ENCODE measurements at places on chromosomes 5 and 9.

GRCh38 chr5:29148581-29148980, 2044.9 kb upstream of the CDH6 start:
- no peak for DNase-seq

DNA sequence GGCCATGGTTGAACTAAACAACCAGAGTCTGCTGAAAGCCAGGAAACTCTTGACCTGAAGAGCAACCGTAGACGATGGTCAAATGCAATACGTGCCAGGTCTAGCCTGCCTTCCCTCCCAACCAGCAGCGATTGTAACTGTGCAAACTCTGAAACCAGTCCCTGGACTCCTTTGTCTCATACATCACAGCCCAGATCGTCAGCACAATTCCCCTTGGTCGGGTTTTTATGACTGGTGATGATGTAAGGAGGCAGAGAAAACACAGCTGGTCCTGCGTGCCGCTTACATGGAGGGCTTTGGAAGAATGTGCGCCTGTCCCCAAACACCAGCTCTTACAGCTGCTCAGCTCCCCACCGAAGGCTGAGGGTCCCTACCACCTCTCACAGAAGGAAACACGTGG, 24.6 kb downstream of the SMIM23 start:
- DNase-seq: no peak

DNA sequence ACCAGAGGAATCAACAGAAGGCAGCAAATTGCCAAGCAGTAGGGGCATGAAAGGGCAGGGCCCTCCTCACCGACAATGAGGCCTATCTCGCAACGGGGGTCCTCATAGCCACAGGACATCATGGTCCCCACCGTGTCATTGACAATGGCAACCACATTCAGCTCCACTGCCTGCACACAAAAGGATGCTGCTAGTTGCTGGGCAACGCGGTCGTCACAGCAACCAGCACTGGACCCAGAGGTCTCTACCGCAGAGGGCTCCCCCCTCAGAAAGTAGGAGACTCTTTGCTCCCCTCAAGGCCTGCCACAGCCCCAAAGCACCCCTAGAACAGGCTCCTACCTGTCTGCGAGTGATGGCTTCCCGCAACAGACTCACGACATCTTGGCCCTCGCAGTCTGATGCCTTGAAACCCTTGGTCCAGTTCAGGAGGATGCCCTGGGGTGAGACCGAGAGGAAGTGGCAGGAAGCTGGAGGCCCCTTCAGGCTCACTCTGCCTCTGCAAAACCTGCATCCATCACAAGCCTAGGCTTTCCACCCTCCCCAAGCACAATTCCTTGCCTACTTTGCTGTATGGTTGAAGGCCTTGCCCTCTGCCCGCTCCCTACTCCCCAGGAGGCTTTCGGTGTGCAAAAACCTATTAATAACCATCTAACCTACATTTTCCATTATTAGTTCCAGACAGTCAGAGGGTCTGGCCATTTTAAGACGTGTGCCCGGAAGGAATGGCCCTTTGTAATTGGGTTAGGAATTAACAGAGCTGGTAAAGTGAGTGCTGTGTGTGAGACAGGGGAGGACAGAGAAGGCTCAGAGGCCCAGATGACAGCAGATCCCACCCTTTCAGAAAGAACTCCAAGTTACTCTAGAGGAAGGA, 15.2 kb downstream of the HK3 start:
- DNase-seq: no peak

GRCh38 chr9:26210338-26210851, 532.2 kb upstream of the TUSC1 start:
- no peak for DNase-seq

DNA sequence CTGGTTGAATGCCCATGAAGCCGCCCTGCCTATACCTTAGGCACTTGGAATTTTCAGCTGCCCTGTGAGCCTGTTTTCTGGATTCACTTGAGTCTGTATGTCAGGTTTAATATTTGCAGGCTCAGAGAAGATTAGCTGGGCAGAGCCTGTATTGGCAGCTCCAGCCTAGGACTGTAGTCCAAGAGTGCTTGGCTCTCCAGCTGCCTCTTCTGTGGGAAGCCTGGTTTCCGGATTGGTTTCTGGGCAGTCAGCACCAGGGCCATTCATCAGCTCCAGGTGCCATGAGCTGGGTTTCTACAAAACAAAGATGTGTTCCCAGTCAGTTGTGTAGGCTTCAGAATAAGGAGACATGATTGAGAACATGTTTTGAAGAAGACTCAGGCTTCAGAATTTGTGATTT, 90.1 kb downstream of the ARHGAP26 start:
- DNase-seq: no peak

GRCh38 chr5:111738118-111738517, 18.9 kb downstream of the NREP start:
- DNase-seq: no peak

DNA sequence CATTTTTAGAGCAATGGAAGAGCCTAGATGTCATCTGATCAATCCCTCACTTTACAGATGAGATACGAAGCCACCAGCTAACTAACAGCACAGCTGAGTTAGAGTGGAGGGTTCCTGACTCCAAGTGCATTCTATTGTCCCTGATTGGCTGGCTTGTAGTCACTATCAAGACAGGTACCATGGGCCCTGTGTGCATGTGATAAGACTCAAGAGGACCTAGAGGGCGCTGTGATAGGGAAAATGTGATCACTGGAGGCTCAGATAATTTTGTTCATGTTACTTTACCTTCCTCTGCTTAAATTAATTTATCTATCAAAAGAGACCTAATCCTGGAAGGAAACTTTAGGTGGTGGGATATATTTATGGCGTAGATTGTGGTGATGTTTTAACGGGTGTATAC, 19.5 kb upstream of the SNAPC3 start:
- peak; percentile 2 for DNase-seq

DNA sequence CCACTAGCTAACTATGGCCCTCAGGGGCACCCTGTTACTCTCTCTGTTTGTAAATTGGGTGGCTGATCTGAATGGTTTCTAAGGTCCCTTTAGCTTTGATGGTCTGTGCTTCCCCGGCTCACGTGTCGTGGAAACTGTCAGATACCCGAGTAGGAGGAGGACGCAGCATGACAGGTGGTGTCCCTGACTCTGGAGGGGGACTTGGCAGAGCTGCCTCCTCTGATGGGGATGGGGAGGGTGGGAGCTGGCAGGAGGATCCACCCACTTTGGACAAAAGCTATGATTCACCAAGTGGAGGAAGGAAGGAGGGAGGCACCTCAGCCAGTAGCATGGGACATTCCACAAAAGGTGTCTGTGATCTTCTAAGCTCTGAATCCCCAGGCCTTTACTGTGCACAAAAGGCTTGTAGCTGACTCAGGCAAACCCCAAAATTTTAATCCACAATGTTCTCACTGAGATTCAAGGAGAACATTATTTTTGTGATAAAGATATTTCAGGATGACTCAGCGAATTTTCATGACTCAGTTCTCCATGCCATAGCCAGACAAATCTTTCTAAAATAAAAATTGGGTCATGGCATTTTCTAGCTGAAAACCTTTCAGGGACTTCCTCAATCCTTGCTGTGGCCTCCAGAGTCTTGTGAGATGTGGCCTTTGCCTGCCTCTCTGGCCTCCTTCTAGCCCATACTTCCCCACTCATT, 131.0 kb upstream of the BRINP1 start:
- no peak for DNase-seq

DNA sequence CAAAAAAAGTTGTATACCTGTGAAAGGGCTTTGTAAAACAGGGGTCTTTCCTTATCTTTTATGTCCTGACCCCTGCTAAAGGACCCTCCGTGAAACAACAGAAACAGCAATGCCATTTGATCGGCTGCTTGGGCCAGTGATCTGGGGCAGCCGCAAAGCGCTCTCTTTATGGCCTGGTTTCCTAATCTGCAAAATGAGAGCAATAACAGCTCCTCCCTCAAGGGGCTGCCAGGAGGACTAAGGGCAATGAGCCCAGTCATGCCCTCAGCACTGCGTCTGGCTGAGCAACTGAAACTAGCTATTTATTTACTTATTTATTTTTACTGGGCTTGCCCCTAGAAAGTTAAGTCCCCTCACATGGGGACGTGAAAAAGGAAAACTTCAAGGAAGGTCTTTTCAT, 18.3 kb downstream of the CMBL start:
- no peak for DNase-seq

- DNase-seq: no peak
These were observed 3.3 kb downstream of the OLFML2A start for GRCh38 chr9:124780060-124780756.

- no peak for DNase-seq
These were observed 52.7 kb upstream of the ZNF618 start for GRCh38 chr9:113823421-113823820.

DNA sequence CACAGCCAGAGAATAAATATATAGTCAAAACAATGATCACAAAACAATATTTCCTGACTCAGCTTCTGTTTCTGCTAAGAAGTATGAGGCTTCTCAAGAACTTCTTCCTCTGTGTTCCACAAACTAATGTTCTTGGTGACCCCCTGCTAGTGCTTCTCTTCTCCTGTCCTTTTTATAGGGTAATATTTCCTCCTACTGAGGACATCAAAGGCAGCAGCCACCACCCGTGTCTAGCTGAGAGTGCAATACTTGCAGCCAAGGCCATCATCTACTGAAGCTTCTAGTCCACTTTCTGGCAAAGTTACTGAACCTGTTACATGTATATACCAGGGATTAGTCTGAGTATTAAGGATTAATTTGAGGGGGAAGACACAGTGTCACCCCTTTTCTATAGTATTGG, 83.7 kb upstream of the SLC12A2 start:
- no peak for DNase-seq

DNA sequence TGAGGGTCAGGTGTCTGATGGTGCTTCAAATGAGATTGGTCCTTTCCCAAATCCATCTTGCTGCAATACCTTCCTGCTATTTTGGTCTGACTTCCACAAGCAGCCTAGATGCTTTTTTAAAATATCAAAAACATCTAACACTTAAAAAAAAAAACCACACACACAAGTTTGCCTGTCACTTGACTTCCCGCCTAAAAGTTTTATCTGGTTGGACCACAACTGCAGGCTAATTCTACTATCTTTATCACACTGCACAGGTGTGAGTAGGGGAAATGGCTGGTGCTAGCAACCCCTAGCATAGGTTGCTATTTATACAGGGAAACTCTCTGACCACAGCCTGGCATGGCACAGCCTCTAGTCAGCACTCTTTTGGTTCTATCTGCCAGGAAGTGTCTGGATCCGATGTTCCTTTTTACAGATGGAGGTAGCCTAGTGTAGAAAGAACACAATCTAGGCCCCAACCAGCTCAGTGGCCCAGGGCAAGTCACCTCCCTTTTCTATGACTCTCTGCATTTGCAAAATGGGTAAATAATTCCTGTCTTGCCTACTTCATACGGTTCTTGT, at the start of gene HEMGN:
Gene HEMGN (minus strand): TSS at position 92 of the 564 bp plus-strand sequence. CDS start 36 bp downstream, at position 56.
- no peak for DNase-seq

GRCh38 chr9:107373809-107374208, 90.7 kb downstream of the RAD23B start:
- DNase-seq: no peak

- DNase-seq: no peak
These were observed 65.5 kb downstream of the NREP start for GRCh38 chr5:111691508-111691907.

DNA sequence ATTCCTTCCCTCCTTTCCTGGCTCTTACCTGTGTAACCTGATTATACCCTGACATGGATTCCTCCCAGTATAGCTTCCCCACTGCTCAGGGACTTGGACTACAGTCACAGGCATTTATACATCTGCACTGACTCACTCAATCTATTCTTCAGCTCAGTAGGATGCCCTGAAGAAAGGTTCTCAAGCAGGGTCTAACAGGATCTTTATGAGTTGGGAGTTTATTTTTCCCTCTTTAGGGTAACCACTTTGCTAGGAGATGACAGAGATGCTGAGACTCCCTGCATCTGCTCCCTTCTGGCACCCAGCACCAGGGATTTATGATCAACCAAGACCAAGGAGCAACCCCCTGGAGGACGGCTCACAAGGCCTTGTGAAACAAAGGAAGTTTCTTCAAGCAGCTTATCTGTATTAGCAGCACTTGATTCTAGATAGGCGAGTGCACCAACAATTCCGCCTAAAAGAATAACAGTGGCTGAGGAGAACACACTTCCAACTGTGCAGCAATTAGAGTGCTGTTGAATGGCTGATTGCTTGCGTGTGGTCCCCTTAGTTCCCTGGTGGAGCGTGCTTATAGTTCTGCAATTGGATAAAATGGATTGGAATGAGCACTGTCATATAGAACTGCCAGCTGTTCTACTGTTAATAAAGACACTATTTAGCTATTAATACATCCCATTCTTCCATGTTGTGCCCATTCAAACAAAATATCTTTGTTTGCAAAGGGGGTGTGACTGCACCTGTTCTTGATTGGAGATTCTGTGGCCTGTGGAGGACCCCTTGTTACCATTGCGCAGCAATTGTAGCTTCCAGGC, 482.6 kb downstream of the ZNF608 start:
- DNase-seq: no peak

DNA sequence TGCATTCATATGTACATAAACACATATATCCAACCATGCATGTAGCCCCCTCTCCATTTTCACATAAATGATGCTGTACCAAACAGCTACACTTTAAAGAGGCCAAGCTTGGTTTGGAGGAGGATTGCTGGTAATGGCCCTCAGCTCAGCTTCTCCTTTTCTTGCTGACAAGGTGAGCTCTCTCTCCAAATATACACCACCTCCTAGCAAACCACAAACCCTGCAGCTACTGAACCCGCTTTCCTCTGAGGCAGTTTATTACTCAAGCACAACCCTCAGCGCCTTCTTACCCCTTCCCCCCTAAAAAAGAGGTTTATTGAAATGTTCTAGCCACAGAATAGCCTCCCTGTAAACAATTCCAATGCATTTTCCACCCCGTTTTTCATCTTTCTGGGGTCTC, 54.0 kb downstream of the ALG2 start:
- DNase-seq: no peak

GRCh38 chr9:27282269-27282668, 14.7 kb downstream of the EQTN start:
- no peak for DNase-seq

DNA sequence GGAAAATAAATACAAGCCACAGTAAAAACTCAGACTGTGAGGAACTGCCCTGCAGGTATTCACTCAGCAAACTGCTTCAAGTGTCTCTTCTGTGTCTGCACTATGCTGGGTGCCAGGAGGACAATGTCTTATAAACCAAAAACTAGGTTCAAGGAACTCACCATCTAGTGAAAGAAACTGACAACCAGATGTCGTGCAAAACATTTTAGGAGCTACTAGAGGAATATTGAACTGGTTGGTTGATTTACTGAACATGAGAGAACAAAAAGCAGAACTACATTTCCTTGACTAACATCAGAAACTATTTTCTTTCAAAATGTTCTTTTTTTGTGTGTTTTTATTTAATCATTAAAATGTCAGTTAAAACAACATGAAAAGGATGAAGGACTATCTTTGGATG, 35.2 kb downstream of the ZNF366 start:
- no peak for DNase-seq

- peak; percentile 93 for DNase-seq
These were observed 27.0 kb upstream of the ERGIC1 start for GRCh38 chr5:172806897-172807672.

All from NCI-H460 (cell line).